ENCODE measurements at places on chromosomes 12 and 14.

DNA sequence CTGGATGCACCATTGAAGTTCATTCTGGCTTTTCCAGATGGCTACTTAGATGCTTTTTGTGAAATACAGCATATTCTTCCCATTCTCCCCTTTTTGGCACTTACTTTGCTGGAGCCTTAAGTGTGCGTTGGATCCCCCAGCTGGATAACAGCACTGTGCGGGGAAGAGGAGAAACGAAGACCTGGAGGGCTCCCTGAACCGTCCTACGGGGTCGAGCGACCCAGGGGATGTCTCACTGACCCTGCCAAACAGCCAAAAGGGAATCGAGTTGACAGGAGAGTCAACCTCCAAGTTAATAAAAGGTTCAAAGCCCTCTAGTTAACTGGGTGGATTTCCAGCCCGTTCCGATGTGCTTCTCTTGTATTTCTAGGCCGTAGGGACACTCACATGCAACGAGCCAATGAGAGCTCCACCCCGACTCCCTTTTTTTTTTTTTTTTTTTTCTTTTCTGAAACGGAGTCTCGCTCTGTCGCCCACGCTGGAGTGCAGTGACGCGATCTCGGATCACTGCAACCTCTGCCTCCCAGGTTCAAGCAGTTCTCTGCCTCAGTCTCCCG, 1.0 kb upstream of the CAMKK2 start:
- no peak for DNase-seq

- DNase-seq = no peak
Observed at GRCh38 chr14:42138406-42138805, 531.7 kb downstream of the LRFN5 start.

- DNase-seq = peak; percentile 77
Observed at GRCh38 chr12:57592551-57593165, 1.7 kb downstream of the PIP4K2C start.

- DNase-seq = no peak
Observed at GRCh38 chr14:77086017-77086727, 11.9 kb upstream of the CIPC start.

DNA sequence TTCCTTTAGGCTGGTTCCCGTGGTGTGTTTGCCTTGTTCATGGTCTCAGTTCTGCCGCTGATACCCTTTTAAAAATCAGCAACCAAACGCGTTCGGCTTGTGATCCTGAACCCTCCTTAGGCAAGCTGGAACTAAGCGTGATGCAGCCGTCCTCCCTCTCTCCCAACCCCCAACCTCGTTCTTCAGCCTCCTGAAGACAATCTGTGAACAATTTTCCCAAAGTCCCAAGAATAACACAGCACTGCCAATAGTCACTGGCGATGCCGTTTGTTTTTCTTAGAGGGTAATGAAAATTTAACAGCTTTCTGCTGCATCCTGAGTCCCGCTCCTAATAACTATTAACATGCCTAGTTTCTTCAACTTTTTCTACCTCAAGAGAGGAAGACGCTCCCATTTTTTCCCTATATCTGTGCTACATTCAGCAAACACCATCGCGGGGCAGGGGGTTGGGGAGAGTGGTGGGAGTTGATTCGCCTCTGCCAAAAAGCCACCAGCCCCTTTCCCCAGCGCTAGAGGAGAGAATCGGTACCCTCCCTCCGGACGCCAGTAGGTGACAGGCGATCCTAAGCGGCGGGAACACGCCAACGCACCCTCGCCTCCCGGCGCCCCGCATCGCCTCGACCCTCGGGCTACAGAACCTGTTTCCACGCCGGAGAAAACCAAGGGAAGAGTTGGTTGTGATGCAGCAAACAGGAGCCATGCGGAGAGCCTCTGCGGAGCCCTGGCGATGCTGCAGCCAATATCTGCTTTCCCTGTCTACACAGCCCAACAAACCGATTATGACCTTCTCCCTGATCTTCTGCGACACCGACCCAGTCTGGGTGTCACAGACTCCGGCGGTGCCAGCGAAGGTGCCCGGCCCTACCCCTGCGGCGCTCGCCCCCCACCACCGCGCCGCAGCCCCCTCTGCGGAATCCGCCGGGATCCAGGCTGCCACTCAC, 752 bp downstream of the PRICKLE1 start:
- no peak for DNase-seq

- DNase-seq = no peak
Observed at GRCh38 chr14:61335049-61335448, 13.7 kb downstream of the PRKCH start.

GRCh38 chr14:77663293-77663692, 44.5 kb downstream of the ALKBH1 start:
- DNase-seq = no peak

- no peak for DNase-seq
Observed at GRCh38 chr12:95553197-95553943, 2.1 kb upstream of the USP44 start.

GRCh38 chr12:87363497-87364084, 665.6 kb downstream of the C12orf50 start:
- DNase-seq = no peak

Measured in NCI-H524 treated with DMSO at 0.1 percent for 48 hours (cell line).